ENCODE measurements at places on chromosomes 7 and 10. TPM values are rescaled to one million over a fixed set of nuclear protein-coding genes. Genes with fewer than 3 reads are reported as not detected.

DNA sequence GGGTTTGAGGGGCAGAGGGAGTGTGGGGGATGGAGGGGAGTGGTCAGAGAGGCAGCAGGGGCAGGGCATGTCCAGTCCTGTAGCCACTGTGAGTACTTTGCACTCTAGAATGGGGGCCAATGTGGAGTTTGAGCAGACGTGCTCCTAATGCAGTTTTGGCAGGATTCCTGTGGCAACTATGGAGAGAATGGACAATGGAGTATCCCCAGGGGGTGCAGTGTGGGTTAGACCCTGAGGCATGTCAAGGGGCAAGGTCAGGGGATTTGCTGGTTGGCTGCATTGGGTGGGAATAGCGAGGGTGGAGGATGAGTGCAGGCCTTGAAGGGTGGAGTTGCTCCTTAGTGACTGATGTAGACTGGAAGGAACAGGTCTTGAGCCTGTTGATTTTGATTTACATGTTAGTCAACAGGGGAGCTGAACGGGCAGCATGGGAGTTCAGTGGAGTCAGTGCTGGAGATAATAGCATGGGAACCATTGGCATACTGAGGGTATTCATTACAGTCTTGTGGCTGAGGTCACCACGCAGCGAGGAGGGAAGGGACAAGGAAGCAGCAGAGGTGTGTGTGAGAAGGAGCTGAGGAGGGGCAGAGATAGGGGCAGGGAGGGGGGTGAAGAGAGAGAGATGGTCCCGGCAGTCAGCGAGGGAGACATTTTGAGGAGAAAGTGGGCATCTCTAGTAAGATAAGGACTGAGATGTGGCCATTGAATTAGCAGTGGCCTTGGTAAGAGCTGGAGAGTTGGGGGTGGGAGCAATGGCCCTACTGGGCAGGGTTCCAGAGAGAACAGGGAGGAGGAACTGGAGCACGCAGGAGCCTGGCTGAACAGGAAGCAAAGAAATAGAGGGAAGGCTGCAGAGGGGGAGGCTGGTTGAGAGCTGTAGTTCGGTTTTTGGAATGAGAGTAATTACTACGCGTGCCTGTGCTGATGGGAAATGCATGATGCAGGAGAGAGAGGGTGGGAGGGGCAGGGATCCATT lies 112.7 kb downstream of the CCNY start:
- peaks cover 37% of the 10 kb centered on the region for H3K4me1 ChIP-seq
- H3K27me3 ChIP-seq, result no peaks in the 10 kb centered on the region

DNA sequence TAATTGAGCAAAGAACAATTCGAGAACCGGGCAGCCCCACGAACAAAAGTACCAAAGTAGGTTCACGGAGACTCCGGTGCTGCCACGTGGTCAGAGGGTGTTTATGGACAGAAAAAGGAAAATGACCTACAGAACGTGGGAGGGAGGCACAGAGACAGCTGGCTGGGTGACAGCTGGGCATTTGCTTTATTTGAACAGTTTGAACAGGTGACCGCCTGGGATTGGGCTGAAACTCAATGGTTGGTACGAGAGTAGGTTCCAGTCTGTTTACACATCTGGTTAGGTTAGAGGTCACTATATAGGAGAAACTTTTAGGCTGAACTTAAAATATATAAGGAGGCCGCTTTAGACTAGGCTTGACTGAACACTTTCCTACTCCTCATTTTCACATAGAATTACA lies 50.6 kb upstream of the CELF2 start:
- no peaks in the 10 kb centered on the region for H3K27me3 ChIP-seq
- no peaks in the 10 kb centered on the region for H3K4me1 ChIP-seq
- H3K27ac ChIP-seq, result no peak overlapping the region
- no peaks in the 10 kb centered on the region for H3K36me3 ChIP-seq
- H3K4me3 ChIP-seq, result no peak overlapping the region

DNA sequence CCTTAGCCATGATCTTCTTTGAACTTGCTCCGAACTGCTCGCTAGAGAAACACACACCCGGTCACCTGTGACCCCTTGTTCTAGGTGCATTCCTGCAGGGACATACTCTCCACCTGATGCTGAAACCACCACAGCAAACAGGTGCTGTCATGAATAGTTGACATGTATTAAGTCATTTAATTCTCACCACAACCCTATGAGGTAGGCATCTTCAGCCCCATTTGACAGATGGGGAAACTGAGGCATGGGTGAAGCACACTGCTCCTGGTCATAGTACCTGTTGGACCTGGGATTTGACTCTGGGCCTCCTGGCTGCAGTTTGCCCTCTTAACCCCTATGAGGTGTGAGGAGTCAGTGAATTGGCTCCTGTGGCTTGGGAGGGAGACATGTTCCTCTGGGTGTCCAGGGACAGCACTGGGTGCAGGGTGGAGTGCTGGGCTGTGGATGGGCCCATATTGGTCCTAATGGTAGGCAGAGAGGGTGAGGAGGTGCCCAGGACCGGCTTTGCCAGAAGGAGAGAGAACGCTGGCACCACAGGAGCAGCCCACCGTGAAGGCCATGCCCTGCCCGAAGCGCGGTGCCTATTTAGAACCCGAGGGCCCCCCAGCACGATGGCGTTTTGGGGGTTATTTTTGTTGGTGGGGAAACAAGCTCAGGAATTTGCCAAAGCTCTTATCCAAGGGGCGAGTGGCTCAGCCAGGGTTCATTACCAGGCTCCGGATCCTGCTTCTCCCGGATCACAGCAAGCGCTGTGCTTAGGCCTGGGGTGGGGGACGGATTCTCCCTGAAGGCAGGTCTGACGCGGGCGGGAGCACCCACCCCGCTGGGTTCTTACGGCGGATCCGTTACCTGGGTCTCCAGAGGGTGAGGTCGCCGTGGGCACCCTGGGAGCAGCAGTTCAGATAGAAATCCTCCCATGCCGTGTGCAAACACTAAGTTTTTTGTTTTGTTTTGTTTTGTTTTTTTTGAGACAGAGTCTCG lies 52.3 kb downstream of the GLRX3 start:
- H3K4me3 ChIP-seq, result no peak overlapping the region
- DNase-seq, result no peak
- no peak overlapping the region for H3K27ac ChIP-seq
- H3K27me3 ChIP-seq, result no peaks in the 10 kb centered on the region
- H3K4me1 ChIP-seq, result peaks cover 6% of the 10 kb centered on the region

NOM1 gene
- 12.6 TPM for total RNA-seq

Measured in ovary (tissue), 10 donors.